ENCODE measurements at places on chromosomes 16 and 17.

DNA sequence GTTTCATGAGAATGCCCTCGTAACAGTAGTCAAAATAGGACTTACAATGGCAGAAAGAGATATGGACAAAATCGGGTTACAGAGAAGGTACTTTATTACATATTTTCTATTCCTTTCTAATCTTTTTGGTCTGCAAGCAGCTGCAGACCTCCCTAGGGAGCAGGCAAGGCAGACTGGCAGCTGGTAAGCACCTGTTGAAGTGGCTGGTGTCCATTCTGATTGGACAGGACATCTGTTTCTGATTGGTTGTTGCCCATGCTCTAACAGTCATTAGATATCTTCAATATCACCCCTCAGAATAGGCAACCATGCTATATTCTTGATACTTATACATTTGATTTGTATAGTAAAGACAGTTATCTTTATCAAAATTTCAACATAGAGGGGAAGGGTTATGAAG is 606.3 kb downstream of the KCNJ2 start:
- DNase-seq: no peak

GRCh38 chr16:30947859-30948666 is 805 bp upstream of the ORAI3 start:
- peak; percentile 97 for DNase-seq

DNA sequence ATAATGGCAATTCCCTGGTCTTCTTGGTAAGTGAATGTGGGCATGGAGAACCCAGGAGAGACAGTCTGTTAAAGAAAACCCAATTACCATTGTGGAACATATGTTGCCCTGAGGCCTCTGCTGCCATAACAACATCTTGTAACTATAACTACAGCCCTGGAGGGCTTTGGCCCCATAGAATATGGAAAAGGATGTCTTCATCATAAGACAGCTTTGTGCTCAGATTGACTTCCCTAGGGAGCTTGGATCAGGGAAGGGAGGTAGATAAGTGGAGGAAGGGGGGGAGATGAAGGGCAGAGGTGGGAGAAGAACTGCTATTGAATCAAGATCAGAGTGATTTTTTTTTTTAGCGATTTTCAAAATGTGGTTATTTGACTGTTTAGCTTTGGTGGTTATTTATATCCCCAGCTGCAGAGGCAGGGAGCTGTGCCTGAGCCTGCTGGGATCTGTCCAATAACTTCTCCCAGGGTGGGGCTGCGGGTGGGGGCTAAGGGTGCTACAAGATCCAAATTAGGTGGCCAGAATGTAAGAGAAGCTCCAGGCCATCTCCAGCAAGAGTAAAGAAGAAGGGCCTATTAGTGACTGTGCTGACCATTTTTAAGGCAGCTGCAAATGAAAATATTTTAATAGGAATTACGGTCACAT is 5.3 kb upstream of the KAT7 start:
- no peak for DNase-seq

- no peak for DNase-seq
Measured at GRCh38 chr17:78408476-78409050, 30.1 kb downstream of the PGS1 start.

- DNase-seq: no peak
Measured at GRCh38 chr16:85441189-85441889, 171.8 kb upstream of the GSE1 start.

GRCh38 chr17:31078290-31078689 is 16.5 kb upstream of the NF1 start:
- DNase-seq: no peak
